Mesenteric fat pad (tissue), 1 donor: ENCODE measurements at places on chromosomes 4 and X. TPM values are rescaled to one million over a fixed set of nuclear protein-coding genes. Genes with fewer than 3 reads are reported as not detected.

- DNase-seq, result no peak
Measured at GRCh38 chr4:168857546-168858314, 152.3 kb downstream of the CBR4 start.

DNA sequence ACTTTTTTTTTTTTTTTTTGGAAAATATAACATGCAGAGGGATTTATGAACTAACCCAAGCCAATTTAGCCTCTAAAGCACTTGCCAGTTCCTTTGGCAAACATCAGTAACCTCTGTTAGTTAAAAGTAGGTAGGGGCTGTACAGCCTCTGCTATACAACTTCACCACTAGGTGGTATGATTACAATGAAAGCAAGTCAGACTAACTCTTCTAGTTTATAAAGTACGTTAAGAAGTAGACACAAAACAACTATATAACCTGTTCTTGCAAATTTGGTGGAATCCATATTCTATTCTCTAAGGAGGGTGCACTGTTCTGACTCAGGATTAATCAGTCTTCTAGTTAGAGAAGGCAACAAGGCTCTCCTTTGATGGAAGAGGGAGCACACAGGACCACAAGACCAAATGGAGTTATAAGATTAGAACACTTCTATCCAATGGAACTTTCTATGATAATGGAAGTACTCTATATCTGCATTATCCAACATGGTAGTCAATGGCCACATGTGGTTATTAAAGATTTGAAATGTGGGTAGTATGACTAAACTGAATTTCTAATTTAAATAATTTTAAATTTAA is 12.8 kb downstream of the AIMP1 start:
- no peak for DNase-seq

The HEPH gene
- total RNA-seq, result 3.9 TPM

The NEXMIF gene
- total RNA-seq, result 0.51 TPM

The ANAPC10 gene
- total RNA-seq, result 18.6 TPM

DNA sequence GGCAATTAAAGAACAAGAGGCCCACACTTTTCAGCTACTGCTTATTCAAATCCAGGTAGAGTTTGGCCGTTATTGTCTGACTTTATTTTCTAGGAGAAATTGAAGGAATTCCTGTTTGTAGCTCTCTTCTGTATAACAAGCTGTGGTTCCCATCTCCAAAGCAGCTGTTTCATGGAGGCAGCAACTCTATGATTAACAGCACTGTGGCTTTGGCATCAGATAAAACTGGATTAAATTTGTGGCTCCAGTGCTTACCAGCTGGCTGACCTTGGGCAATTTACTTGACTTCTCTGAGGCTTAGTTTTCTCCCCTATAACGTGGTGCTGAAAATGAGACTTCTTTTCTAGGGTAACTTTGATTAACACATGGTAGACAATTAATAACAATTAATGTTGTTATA is 28.1 kb downstream of the SLC30A9 start:
- DNase-seq, result no peak

The RNF4 gene
- 48.6 TPM for total RNA-seq

DNA sequence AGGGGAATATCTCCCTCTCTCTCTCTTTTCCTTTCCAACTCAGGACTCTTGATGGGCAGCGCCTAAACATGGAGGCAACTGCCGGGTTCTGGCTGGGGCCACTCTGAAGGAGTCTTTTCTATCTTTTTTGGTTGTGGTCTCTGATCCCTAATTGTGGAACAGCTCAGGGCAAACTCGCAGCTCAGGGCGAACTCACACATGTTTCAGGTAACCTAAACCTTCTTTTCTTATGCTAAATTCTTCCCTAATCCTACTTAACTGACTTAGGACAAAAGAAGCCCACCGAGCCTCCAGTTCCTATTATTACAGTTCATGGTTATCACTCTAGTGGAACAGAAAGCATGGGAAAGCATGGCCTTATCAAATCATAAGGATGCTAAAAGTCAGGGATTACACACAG is 21.3 kb downstream of the ETDA start:
- DNase-seq, result no peak

GRCh38 chrX:139170526-139171173 is 359.9 kb upstream of the F9 start:
- DNase-seq, result no peak

GRCh38 chr4:2469192-2469984 is 482 bp downstream of the RNF4 start:
- no peak for DNase-seq

The CCDC110 gene
- 0.19 TPM for total RNA-seq

DNA sequence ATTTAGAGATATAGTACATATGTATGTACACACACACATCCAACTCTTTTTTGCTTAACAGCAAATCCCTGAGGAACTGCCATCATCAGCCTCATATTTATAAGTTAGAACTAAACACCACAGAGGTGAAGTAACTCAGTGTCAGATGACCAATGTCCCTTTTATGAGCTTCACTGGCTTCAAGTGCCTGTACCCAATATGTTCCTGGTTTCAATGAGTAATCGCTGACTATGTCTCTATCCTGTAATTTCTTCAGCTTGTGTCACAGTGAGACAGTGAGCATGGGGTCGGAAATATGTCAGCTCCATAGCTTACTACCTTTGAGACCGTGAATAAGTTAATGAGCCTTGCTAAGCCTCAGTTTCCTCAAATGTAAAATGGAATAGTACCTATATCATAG is 136.2 kb upstream of the RASGEF1B start:
- DNase-seq, result no peak

DNA sequence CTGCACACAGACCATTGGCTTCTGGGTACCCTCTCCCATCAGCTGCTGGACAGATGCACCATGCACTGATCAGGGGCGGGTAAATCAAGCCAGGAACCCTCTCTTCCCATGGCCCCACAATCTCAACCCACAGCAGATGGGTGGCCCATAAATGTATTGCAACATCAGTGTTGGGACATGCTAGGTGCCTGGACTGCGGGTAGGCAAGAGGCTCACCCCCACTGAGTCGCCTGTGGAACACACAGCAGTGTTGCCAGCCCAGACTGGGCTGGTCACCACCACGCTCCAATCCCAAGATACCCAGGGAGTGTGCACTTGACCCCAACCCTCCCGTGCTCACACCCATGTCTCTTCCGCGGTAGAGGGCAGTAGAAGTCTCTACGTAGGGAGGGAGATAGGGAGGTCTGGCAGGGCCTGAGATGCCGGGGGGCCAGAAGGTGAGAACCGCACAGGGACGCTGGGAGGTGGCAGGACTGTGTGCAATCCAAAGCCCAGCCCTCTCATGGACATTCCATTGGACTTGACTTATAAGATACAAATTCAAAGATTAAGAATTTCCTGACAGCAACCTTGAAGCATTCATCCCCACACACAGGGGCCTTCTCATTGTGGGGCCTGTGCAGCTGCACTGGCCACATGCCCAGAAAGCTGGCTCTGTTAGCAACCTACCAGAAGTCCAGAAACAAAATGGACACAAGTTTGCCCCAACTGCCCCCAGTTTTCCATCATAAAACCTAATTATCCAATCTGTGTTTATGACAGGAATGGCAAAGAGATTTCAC is 183.7 kb downstream of the NSUN7 start:
- no peak for DNase-seq

The ASB9 gene
- 2.0 TPM for total RNA-seq

DNA sequence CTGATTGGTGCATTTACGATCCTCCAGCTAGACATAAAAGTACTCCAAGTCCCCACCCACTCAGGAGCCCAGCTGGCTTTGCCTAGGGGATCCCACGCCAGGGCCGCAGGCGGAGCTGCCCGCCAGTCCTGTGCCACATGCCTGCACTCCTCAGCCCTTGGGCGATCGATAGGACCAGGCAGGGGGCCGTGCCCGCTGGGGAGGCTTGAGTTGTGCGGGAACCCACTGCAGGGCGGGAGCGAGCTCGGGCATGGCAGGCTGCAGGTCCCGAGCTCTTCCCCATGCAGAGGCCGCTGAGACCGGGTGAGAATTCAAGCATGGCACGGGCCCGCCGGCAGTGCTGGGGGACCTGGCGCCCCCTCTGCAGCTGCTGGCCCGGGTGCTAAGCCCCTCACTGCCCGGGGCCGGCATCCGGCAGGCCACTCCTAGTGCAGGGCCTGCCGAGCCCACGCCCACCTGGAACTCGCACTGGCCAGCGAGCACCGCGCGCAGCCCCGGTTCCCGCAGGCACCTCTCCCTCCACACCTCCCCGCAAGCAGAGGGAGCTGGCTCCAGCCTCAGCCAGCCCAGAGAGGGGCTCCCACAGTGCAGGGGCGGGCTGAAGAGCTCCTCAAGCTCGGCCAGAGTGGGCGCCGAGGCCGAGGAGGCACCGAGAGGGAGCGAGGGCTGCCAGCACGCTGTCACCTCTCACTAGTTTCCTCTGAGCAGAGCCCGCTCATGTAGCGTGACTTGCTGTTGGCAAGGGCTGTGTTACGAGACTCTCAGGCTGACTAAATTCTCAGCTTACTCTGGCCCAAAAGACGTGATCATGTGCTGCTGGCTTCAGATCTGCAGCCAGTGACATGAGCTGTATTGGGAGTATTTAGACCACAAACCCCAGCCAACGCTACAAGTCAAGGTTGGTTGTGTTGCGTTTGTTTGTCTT is 87.5 kb downstream of the TRAPPC11 start:
- no peak for DNase-seq

DNA sequence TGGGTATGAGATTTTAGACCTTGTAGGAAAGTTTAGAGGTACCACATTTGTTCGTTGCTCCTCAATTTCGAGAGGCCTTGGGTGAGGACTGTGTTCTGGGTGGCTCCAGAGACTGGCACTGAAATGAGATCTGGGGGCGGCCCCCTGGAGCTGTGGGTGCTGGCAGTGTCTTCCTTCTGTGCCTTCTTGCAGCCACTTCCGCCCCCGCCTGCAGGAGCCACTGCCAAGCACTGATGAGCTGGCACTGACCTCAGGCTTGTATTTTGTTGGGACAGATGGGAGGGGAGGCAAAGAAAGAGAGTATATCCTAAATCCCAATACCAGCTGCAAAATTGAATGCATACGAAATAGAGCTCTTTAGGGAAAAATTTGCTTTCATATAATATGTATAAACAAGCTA is 64.5 kb upstream of the CLDN34 start:
- DNase-seq, result no peak

DNA sequence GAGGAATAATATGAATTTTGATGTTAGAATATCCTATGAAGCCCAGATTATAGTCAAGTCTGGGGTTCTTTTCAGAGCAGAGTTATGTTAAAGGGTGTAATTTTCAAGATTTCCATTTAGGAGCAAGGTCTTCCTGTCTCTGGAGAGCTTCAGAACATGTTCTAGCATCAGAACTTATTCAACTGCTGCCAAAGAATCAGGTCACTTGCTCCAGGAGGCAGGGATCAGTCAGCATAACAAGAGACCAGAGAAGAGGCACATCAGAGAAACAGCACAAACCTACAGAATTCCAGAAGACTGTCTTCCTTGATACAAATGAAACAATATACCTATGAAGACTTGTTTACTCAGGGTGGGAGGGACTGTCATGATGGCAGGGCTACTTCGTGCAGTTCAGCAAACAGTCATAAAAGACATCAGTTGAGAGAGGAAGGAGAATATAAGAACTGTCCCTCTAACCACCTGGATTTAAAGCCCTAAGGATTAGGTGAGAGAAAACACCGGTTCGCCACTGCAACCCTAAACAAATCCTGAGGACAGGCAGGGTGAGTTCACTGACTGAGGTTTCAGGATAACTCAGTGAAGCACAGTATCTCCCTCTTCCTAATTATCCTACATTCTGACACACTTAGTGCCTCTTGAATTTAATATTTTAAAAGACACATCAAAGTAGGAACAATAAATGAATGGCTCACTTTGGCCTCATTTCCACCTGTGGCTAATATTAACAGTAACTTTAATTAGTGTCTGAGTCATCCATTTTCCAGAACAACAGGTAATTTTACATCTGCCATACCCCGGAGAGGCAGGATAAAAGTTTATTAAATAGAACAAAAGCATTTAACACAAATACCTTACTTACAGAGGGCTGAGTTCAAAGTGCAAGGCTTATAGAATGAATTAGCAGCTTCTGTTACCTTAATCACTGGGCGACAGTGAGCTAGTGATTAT is 93.0 kb downstream of the HDAC8 start:
- DNase-seq, result no peak

The HADH gene
- total RNA-seq, result 111 TPM

GRCh38 chrX:148577741-148578140 is 77.3 kb downstream of the AFF2 start:
- no peak for DNase-seq

DNA sequence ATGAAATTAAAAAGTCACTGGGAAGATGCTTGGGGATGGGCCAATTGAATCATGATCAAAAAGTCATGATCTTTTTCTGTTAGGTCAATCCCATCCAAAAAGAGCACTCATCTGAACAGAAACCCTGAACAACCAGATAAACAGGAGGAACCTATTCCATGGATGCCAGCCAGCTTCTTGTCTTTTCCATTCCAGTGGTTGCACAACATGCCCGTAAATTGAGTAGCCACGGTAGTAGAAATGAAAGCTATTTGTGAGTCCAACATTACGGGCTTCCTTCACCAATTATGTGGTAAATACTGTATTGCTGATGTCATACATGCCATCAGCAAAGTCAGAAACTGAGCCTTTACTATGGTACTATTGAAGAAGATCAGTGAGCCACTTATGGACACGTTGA is 982.4 kb upstream of the HS3ST1 start:
- no peak for DNase-seq

The MAOB gene
- 113 TPM for total RNA-seq

GRCh38 chr4:26020083-26020668 is 106.2 kb downstream of the SMIM20 start:
- DNase-seq, result no peak

The ELMOD2 gene
- 18.7 TPM for total RNA-seq

The ANKRD17 gene
- 65.8 TPM for total RNA-seq

- DNase-seq, result no peak
Measured at GRCh38 chr4:26321373-26322221, 783 bp downstream of the RBPJ start.

DNA sequence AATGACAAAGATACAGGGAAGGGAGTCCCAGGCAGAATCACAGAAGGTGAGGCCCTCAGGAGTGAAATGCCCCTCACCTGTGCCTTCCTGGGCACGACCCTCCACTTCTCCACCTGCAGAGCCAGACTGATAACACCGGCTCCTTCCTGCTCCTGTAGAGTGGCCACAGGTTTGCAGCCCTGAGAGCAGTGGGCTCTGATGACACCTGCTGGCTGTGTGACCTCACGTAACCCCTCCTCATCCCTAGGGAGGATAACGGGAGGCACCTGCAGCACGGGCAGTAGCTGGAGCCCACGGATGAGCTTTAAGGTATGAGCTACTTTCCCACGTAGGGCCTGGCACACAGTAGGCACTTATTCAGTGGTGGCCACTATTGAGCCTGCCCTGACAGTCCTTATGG is 25.5 kb upstream of the MAN2B2 start:
- no peak for DNase-seq

DNA sequence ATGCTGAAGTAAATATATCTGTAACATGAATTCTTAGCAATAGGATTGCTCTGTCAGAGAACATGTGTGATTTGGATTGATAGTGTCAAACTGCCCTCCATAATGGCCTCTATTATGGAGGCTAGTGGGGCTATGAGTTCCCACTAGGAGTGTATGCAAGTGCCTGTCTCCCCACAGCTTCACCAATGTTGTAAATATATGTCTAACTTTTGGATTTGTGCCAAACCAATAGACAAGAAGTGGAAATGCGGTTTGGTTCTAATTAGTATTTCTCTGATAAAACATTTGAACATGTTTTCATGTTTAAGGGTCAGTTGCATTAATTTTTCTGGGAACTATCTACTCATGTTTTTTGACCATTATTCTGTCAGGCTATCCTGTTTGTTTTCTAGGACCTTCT is 28.1 kb downstream of the GPAT3 start:
- DNase-seq, result no peak

The ENAM gene
- total RNA-seq, result not detected
